NB4 (cell line): ENCODE measurements at places on chromosomes 16 and 17.

- peak; percentile 79 for DNase-seq
Measured at GRCh38 chr17:31373150-31374093, 18.1 kb upstream of the RAB11FIP4 start.

DNA sequence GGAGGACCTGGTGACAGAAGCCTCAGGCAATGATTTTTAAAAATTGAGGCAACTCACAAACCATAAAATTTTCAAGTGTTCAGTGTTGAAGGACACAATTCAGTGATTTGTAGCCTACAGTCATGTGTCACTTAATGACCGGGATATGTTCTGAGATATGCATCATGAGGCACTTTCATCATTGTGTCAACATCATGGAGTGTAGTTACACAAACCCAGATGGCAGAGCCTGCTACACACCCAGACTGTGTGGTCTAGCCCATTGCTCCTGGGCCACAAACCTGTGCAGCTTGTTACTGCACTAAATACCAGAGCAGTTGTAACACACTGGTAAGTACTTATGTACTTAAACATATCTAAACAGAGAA is 1.6 kb downstream of the PRSS41 start:
- no peak for DNase-seq

DNA sequence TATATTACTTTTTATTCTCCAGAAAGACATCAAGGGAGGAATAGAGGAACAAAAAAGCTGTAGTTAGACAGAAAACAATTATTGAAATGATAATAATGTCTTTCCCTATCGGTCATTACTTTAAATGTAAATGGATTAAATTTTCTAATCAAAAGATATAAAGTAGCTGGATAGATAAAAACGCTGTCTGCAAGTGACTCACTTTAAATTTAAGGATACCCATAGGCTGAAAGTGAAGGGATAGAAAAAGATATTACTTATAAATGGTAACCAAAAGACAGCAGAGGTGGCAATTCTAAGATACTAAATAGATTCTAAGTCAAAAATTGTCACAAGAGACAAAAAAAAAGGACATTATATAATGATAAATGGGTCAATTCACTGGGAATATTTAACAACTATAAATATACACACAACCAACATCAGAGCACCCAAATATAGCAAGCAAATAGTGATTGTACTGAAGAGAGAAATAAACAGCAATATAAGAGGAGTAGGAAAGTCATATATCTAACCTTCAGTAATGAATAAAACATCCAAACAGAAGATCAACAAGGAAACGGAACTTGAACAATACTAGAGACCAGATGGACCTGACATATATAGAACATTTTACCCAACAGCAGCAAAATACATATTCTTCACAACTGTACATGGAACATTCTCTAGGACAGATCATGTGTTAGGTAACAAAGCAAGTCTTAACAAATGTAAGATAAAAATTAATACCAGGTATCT is 116.9 kb downstream of the BRIP1 start:
- no peak for DNase-seq

DNA sequence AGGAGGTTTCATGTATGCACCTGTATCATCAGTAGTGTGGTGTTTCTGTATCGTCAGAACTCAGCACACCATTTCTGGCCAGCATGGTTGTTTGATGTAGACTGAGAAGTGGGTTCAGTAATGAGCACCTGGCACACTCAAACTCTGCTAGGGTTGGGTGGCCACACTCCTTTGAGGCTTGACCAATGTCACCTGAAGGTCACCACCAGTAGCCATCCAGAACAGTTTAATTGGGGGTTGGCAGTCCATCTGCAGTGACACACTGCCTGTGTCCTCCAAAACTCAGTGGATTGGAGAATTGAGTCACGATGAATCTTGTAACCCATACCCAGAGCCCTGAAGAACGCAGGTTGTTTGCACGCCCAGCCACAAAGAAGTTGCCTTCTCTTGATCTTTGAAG is 86.8 kb upstream of the HSBP1 start:
- no peak for DNase-seq

DNA sequence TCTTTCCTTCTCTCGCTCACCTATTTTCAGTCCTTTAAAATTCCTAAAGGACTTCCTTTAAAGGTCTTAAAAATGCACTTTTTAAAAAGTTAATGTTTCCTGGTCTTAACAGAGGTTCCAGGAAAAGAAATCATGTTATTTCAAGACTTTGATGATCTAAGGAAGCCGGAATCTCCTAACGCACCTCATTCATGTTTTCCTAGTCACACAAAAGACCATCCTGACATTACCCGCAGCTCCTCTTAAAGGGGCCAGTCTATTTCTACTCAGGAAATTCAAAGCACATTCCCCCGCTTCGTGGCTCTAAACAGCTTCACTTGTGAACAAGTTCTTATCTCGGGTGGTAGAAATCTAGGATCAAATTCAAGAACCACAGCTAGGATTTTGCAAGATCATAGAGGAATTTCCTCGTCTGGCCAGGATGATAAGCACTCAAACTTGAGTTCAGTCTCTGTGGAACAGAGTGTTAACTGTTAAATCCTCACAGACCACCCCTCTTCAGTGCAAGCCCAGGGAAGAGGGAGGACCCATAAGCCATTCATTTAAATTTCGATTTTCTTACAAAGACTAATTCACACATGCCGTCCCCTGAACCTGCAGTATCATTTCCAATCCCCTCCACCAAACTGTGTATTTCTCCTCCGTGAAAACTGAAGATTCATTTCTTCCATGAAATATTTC is 137.1 kb upstream of the AXIN2 start:
- DNase-seq, result no peak

GRCh38 chr16:52547004-52547833 is at the start of gene TOX3:
TSS of gene TOX3 (minus strand) at chr16:52547143. CDS start at chr16:52546723, 420 bp downstream.
- DNase-seq, result no peak

DNA sequence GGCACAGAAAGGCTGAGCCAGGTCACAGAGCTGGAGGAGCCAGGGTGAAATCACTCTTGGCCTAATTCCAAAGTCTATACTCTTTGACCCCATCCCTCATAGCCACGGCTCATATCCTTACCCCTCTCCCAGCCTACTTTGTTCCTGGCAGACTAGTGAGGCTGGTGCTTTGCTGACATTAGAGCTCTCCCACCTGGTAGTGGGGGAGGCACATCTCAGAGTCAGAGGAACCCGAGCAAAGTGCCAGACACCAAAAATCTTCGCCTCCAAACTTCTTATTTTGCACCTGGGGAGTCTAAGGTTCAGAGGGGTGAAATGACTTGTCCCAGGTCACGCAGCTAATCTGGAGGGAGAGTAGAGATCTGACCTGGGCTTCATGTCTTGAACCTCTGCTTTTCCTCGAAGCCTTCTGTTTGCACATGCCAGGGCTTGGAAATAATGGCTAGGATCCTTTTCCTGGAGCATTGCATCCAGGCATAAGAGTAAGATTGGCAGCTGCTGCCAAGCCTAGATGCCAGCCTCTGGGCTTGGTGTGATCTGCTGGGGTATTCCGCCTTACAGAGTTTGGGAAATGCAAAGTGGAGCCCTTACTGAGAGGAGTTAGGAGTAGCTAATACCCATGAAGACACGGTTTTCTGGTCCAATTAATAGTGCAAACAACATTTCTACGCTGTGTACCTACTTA is 126.9 kb downstream of the SPACA3 start:
- no peak for DNase-seq

DNA sequence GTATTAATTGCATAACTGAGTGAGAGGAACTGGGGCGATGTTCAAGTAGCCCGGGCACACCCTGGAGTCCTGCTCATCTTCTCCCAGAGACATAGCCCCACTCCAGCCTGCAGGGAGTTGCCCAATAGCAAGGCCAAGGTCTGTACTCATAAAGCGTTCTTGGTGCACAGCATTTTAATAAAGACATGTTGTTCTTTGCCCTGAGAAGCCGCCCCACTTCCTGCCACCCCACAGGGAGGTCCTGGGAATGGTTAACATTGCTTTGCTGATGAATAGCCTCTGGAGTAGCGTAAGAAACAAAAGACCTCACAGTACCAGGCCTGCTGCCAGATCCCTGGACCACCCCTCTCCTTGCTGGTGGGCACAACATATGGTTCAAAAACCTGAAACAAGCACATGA is 21.6 kb upstream of the CDH1 start:
- peak; percentile 29 for DNase-seq

DNA sequence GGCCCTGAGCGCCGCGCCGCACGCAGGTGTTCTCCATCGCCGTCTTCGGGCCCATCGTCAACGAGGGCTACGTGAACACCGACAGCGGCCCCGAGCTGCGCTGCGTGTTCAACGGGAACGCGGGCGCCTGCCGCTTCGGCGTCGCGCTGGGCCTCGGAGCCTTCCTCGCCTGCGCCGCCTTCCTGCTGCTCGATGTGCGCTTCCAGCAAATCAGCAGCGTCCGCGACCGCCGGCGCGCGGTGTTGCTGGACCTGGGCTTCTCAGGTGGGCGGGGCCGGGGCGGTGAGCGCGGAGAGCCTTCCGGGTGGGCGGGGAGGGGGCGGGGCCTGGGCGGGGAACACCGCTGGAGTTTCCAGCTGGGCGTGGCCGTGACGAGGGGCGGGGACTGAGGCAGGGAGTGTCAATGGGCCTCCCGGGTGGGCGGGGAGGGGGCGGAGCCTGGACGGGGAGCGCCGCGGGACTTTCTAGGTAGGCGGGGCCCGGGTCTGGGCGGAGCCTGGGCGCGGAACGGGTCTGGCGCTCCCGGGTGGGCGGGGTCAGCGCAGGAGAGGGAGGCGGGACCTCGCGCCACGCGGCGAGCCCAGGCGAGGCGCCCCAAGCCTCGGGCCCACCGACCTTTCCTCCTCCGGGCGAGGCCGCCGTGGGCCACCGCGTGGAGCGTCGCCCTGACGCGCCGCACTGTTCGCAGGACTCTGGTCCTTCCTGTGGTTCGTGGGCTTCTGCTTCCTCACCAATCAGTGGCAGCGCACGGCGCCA is 2.4 kb downstream of the SYNGR3 start:
- peak; percentile 76 for DNase-seq

DNA sequence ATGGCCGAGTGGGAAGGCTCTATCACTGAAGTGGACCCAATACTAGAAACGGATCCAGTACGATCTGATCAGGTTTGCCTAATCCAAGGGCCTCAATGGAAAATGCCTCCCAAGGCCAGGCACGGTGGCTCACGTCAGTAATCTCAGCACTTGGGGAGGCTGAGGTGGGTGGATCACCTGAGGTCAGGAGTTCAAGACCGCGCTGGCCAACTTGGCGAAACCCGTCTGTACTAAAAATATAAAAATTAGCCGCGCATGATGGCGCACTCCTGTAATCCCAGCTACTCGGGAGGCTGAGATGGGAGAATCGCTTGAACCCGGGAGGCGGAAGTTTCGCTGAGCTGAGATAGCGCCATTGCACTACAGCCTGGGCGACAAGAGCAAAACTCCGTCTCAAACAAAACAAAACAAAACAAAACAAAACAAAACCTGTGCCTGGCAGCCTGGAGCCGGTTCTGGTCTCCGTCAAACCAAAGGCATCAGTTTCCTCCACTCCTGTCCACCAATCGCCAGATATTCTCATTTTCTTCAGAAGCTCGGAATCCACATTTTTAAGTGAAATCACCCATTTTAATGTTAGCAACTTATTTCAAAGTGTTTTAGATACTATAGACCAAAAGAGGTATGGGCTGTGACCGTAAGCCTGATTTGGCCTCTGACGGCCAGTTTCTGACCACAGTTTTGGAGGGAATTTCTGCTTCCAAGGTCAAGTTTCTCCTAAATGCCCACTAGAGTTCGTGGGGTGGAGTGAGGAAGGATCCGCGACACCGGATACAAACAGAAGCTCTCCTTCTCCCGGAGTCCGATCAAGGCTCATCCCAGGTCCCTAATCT is 664 bp downstream of the NQO1 start:
- DNase-seq, result no peak

DNA sequence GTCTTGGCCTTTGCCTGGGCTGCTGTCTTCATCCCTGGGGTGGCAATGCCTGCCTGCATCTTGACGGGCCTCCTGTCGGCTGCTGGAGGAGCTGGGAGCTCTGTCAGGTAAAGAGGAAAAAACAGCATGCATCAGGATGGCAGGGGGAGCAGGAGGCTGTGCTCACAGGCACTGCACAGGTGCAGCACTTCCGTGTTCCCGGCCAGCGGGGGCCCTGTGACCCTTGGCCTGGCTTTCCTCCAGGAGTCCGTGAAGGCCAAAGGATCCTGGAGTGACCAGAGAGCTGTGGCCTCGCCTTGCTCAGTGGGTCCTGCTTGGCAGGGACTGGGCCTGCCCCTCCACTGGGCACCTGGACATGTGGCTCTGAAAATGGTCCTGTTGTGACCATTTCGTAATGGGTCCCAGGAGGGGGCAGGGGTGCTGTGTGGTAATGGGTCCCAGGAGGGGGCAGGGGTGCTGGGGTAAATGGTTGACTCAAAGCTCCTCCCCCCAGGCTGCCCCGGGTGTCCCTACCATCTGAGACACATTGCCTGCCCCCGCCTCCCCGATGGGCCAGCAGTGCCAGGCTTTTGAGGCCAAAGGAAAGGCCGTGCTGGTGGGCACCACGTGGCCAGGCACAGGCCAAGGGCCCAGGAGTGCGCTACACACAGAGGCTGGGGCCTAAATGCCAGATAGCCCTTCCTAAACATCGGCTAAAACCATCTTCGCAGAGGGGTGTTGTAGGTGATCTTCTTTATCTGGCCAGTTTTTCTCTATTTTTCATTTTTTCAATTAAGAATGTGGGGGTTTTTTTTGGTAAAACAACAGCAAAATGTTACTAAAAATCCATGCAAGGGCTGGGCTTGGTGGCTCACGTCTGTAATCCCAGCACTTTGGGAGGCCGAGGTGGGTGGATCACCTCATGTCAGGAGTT is 4.0 kb upstream of the FASN start:
- peak; percentile 89 for DNase-seq

GRCh38 chr16:20846030-20846429 is 39.7 kb downstream of the REXO5 start:
- DNase-seq, result no peak

DNA sequence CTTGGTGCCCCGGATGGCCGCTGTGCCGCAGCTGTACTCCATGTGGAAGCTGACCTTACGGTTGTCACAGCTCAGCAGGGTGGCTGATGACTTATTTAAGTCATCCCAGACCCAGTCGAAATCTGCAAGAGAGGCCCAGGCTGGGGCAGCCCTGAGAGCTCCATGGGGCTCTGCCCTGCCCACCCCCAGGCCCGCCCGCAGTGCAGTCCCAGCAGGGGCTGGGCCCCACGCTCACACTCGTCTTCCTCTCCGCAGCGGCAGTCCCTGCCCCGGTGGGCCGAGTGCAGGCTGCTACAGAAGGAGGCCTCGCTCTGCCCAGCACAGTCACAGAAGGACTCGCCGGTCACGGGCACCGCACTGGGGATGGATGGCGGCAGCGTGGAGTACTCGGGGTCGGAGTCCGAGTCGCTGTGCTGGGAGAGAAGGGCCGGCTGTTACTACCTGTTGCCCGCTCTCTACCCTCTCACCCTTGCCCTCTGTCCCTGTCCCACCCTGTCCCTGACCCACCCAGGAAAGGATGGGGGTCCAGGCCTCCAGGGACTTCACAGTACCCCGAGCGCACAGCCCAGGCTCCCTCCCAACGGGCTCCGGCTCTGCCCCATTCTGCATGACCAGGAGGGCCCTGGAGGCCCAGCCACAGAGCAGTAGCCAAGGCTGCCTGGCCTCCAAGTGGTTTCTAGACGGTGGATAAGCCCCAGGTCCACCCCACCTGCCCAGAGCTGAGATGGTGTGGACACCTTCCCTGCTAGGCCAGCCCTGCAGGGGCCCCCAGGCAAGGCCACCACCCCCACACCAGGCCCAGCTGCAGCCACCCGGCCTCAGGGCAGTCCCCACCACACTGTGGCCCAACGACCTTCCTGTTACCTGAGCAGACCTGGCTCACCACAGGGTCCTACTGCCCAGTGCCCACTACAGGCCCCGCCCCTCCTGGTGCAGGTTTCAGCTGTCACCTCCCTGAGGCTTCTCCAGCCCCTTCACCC is 3.9 kb downstream of the SPSB3 start:
- DNase-seq, result no peak
